Stimulated activated naive CD4-positive, alpha-beta T cell (primary cell): ENCODE measurements at places on chromosomes 13 and 19.

- DNase-seq: no peak
Measured at GRCh38 chr19:13001166-13001501, 5.9 kb downstream of the NFIX start.

DNA sequence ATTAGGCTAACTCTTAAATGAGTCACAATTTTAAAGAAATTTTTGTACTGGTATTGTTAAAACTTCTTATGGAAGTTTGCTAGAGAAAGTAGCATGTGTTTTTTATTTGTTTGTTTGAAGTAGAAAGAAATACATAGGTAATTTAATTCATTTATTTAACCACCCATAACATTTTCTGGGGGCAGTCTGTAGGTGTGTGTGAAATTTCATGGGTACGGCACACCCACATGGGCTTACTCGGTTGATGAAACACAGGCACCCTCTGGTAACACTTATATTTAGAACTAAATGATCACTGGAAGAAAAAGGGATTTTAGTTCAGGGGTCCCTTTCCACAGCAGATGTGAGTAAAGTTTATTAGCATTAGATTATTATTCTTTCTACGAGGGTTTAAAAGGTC is 88.1 kb downstream of the DGKH start:
- DNase-seq: no peak

DNA sequence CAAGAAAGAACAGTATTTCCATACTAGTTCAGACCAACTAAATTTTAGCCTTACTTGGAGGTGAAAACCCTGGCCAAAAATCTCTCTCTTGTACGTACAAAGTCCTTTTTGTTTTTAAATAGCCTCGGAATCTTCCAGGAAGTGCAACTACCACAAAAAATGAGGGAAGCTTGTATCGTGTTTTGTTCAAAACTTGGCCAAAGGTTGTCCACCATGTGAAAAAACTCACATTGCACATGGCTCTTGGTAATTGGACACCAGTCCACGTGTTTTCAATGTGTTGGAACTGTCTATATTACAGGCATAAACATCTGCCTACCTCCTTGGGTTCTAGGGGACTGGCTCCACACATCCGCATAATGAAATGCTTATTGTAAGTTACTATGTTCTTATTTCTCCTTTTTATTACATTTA is 15.2 kb upstream of the STRN4 start:
- no peak for DNase-seq

DNA sequence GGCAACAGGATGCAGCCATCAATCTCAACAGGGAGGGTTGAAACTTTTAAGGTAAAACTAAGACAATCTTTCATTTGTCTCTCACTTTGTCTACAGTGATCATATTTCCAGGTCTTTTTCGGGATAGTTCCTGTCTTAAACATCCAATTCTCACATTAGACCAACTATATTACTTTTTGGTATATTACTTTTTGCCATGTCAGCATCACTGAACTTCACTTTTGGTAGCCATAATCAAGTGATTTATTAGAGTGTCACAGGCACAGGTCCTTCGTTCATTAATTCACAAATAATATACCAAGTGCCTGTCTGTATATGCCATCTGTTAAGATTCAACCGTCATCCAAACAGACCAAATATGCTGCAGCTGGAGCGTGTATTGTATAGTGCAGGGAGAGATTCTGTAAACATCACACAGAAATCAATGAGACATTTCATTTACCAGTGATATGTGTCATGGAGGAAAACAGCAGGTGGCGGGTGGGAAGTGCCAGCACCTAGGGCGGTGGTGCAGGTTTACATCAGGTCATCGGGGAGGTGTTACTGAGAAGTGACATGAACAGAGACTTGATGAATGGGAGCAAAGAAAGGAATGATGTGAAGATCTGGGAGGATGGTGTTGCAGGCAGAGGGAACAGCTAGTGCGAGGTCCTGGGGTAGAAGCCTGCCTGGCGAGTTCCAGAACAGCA is 24.9 kb downstream of the ARHGEF7 start:
- no peak for DNase-seq

DNA sequence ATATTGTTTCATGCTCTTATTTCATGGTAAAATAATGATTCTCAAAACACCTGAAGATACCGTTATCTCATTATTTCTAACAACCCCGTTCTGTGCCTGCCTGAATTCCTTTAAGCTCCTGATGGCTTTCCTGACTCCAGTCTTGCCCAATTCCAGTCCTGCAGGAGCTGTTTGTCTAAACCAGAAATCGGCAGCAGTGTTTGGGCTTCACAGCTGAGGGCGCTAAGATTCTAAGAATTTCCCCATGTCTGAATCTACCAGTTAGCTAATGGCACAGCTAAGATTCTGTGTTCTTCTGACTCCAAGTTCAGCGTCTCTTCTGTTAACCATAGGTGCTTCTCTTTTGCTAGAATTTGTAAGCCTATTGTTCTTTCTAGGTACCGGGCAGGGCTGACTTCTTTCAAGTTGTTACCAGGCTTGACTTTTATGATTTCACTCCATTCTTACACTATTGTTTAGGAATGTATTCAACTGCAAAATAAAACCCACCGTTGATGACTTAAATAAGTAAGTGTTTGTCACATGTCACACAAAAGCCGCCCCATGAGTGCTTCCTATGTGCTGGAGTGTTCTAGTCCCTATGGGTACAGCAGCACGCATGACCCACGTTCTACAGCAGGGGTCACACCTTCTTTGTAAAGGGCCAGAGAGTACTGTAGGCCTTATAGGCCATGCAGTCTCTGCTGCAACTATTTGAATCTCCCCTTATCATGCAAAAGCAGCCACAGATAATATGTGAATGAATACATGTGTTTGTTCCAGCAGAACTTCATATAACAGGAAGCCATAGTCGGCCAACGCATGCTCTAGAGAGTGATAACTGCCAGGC is 168.3 kb upstream of the RNF113B start:
- no peak for DNase-seq

- no peak for DNase-seq
Measured at GRCh38 chr19:47027586-47028088, 8.0 kb downstream of the NPAS1 start.

GRCh38 chr19:37986048-37986750 is 79.2 kb downstream of the SIPA1L3 start:
- no peak for DNase-seq

GRCh38 chr19:12133069-12133468 is 7.1 kb downstream of the ZNF20 start:
- DNase-seq: no peak

DNA sequence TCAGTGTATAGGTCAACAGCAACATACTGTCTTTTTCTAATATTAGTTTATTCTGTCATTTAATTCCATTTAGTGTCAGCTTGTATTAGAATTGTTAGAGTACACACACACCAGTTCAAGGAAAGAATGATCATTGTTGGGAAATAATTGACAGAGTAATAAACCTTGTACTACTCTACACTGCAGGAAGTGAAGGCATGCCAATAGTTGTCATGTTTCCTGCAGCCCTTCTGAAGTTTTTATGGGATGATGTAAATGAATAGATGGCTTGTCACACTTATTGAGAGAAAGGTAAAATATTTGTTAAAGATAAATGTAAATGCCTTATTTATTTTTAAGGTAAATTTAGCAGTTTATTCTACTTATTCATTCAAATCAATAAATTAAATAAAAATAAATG is 306.9 kb upstream of the KLHL1 start:
- DNase-seq: no peak

DNA sequence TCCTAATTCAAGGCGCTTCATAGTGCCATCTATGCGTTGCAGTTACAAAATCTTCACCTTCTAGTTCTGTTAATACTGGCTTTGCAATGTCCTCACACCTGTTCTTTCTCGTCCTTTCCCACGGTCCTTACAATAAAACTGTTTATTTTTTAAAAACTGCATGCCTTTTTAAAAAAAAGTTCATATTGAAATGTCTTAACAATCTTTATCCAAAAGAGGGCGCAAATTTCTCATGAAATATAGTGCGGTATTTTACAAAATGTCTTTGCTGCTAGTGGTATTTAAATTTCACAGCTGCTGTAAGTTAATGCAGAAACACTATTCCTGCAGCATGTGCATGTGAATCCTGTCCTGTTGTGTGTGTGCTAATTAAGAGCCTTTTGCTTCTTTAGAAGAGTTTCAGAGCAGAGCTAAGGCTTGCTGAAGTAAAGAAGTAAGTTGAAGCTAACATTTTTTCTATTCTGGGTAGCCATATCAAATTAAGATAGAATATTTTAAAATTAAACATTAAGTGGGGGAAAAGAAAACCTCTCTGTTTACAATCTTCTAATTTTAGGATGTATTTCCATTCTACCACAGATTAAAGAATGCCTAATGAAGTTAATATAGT is 15.8 kb upstream of the CLDN10 start:
- no peak for DNase-seq

- no peak for DNase-seq
Measured at GRCh38 chr13:45915686-45916439, 64.3 kb upstream of the SIAH3 start.

- DNase-seq: no peak
Measured at GRCh38 chr13:27482983-27483382, 32.6 kb upstream of the MTIF3 start.

DNA sequence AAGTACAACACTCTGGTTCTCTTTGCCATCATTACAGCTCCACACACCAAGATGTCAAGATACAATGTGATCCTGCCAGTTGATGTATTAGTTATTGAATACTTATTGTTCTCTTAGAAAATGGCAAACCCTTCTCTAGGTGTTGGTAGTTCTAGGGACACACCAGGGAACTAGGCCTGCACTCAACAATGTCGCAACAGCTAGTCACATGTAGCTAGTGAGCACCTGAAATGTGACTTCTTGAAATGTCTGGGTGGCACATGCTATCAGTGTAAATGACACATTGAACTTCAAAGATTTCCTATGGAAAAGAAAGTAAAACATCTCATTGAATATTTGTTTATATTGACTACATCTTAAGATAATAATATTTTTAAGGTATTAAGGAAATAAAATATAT is 49.7 kb downstream of the DACH1 start:
- DNase-seq: no peak

DNA sequence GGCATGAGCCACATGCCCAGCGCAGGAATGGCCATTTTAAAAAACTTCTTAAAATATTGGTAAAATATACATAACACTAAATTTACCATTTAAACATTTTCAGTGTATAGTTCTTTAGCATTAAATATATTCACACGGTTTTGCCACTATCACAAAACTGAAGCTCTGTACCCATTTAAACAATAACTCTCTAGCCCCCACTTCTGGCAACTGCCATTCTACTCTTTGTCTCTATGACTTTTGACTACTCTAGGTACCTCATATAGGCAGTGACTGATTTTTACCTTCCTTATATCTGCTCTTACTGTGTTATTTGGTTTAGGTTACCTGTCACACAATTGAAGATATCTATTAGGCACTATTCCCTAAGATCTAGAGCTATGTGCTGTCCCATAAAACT is 2.3 kb upstream of the KBTBD7 start:
- DNase-seq: peak; percentile 1

- DNase-seq: no peak
Measured at GRCh38 chr19:17673937-17674799, 14.0 kb downstream of the UNC13A start.

DNA sequence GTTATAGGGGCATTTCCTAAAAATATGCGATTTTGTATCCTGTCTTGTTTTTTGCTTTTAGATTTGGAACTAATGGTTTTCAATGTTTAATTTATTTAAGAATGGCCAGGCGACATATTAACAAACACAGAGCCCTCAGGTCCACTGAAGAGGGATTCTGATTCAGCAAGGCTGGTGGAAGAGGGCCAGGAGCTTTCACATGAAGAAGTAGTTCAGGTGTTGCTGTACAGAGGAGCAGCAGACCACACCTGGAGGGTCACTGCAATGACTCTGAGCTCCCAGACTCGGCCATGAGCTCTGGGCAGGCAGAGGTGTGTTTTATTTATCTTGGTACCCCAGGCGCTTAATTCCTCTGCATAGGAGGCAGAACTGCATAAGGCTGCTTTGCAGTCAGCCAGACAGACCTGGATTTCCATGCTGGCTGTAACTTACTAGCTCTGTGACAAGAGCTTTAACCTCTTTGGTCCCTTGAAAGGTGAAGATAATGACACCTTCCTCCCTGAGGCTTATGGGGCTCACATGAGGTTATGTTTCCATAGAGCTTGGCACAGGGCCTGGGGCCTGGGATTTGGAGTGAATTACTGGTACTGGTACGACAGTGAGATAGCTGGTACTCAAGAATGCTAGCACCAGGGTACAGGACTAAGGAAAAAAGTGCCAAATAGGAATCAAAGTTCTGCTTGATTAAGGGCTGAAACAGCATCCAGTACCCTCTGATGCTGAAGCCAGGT is 184.7 kb downstream of the OXGR1 start:
- DNase-seq: no peak

GRCh38 chr19:1027650-1028061 is 1.2 kb downstream of the CNN2 start:
- peak; percentile 75 for DNase-seq

DNA sequence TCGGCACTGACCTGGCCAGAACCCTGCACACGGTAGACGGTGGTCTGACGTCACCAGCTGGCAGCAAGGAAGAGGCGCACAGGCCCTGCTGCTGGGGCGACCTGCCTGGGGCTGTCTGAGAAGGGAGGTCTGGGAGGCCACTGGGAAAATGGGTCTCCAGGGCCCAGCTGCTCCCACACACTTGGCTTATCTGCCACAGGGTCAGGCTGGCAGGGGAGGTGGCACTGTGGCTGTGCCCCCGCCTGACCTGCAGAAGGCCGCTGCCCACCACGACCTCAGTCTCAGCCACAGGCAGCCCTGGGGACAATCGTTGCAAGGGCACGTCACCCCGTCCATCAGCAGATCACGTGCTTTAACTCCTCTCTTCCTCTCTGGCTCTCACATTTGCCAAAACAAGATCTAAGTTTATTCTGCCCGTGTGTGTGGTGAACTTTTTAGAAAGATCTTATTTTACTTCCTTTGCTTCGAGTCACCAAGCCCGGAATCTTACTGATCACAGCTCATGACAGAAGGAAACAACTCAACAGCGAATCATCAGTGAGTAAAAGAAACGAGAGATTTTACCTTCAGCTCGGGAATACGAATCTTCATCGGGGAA is 45.2 kb upstream of the RANBP3 start:
- no peak for DNase-seq

- no peak for DNase-seq
Measured at GRCh38 chr13:46578590-46578975, 25.6 kb downstream of the LRCH1 start.

- no peak for DNase-seq
Measured at GRCh38 chr13:71082631-71083030, 784.4 kb downstream of the DACH1 start.

DNA sequence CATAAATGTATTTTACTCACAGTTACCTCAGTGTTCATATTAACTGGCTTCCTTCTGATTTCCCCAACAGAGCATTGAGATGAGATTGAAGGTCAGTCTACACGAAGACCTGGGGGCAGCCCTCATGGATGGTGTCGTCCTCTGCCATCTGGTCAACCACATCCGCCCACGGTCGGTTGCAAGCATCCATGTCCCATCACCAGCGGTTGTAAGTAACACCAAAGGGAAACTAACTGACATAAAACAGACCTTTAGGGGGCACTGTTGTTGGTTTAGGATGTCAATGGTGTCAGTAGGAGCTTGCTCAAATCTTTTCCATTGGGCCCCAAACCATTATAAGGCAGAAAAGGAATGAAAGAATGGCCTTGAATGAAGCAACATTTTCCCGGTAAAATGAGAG is 68.2 kb downstream of the ESD start:
- DNase-seq: no peak

GRCh38 chr19:50418176-50419021 is at the start of gene SPIB:
Gene SPIB (plus strand): TSS chr19:50418938. CDS start chr19:50418963, 25 bp downstream.
- DNase-seq: no peak

GRCh38 chr19:33350538-33351309 is 22.8 kb upstream of the CEBPG start:
- no peak for DNase-seq
